Stimulated activated CD8-positive, alpha-beta memory T cell treated with anti-CD3 and anti-CD28 coated beads, Interleukin-4, amount 100 ng/mL, for 4 hours (primary cell): ENCODE measurements at places on chromosomes 5 and 9.

- no peak for DNase-seq
Measured at GRCh38 chr5:111776913-111777781, 20.2 kb upstream of the NREP start.

- no peak for DNase-seq
Measured at GRCh38 chr5:157273131-157273556, 7.2 kb downstream of the CYFIP2 start.

GRCh38 chr9:73347720-73348119 lies 196.1 kb downstream of the ANXA1 start:
- no peak for DNase-seq

DNA sequence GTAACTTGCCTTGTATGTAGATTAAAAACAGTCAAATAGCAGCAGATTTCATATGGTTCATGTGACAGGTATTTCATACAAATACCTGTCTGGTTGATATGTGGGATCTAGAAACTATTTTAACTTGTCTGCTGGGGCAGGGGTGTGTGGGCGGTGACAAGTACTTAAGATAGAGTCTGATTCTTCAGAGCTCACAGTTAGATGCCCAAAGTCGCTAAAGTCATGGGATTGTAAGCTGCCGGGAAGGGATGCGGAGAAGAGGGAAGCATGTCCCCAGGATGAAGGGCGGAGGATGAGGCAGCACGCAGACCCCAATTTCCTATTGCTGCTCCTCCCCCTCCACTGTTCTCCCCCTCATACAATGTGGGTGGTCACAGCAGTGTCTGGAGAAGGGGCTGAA lies 13.3 kb downstream of the ANXA6 start:
- DNase-seq, result no peak

DNA sequence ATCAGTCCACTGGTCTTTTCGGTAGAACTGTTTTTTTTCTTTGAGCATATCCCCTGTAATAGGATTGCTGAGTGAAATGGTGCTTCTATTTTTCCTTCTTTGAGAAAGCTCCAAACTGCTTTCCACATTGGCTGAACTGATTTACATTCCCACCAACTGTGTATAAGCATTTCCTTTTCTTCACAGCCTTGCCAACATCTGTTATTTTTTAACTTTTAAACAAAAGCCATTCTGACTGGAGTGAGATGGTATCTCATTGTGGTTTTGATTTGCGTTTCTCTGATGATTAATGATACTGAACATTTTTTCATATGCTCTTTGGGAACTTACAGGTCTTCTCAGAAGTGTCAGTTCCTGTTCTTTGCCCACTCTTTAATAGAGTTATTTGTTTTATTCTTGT lies 764.7 kb downstream of the MTRR start:
- no peak for DNase-seq

DNA sequence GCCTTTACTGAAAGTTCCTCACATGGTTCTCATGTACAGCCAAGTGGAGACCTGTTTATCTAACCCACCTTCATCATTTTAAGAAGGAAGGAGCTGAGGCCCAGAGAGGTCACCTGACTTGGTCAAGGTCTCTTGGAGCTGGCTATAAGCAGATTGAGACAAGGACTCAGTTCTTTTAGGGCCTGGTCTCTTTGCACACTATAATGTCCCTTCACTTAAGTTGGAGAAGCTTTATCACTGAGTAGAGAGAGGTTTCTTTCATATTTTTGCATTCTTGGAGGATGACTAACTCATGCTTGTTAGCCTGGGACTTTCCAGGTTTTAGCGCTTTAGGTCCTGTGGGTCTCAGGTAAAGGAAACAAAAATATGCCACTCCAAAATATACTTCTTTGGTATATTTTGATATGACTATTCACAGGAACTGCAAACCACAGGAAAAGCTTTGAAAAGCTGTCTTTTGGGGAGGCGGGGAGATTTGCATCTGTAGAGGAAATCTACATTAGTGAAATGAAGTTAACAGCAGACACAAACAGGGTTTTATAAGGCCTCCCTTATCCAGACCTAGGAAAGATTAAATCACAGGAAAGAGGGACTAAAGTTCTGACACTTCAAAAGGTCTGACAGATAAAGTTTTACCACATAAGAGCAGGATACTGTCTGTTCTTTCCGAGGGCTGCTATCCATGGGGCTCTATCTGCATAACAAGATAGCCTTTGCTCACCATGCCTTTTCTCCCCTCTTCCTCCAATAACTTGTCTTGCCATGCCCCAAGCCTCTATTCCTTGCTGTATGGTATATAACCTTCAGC lies 95.8 kb upstream of the ANKRD55 start:
- no peak for DNase-seq

DNA sequence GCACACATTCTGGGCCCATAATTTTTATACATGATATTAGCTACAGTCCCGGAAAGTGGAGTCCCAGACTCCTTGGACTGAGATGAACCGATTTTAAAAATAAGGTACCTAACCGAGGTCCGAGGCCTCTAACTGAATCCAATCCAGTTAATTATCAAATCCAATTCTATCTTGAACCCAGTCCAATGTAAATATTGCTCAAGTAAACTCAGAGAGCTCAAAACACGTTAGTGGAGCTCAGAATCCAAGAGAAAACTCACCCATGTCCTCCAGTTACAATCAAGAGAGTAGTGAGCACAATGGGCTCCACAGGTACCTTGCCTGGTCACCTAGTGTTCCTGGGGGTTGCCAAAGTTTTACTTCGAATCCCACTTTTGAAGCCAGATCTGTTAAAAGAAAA lies 37.9 kb upstream of the DIRAS2 start:
- no peak for DNase-seq

DNA sequence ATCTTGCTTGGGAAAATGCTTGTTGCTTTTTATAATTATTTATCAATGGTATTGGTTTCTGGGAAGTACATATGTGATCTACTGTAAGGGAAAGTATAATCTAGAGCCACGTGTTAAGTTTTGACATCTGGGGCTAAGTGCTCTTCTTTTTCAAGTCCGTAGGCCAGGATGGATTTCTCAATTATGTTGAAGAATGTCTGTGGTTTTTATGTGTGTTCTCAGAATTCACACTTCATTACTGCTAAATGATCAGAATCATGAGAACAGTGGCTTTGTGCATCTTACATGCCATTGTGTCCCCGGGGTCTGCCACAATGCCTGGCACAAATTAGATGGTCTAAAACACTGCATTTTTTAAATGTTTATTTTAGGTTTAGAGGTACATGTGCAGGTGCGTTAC lies 14.5 kb upstream of the AUH start:
- no peak for DNase-seq

DNA sequence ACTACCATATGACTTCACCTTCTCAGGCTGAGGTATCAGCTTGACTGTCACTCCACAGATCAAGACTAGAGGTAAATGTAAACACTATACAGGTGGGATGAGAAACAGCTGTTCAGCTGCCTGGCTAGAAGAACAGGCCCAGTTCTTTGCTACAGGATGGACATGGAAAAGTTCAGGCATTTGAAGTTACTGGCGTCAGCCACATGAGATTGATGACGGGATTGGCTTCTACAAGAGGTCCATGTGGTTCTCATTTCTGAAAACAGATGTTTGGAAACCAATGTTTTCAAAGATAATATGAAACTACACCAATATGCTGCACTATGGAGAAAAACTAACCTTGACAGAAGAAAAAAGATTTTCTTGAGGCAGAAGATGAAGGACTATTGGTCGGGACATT lies 324.1 kb downstream of the CDH10 start:
- DNase-seq, result no peak

DNA sequence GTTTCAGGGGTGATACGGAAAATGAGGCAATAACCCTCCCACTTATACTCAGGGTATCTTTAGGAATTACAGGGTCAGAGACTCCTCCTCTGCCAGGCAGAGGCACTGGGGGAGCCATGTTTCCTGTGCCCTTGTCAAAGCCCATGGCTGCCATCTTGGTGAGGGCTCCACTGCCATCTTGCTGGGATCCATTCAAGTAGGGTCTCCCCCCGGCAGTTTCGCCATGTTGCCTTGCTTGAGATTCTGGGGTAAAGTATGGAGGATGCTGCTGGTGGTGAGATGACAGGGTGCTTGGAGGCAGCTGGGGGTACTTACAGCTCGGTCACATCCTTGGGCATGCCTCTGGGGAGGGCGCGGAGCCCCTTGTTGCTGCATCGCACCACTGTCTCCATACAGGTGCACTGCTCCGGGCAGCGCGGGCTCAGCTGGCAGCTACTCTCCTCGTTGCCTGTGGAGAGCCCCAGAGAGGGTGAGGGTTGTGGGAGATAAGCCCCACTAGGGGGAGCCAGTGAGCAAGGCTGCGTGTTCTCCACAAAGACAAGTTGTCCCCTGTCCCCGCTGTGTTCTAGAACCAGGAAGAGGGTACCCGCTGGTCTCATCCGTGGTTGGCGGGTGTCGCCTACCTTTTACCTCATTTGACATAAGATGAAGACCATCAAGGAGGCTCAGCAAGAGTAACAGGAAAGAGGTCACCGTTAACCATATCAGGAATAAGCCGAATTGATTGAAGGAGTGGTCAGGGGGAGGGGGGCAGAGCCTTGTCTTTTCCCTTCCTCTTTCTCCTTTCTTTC lies 169.0 kb upstream of the PANK3 start:
- no peak for DNase-seq

DNA sequence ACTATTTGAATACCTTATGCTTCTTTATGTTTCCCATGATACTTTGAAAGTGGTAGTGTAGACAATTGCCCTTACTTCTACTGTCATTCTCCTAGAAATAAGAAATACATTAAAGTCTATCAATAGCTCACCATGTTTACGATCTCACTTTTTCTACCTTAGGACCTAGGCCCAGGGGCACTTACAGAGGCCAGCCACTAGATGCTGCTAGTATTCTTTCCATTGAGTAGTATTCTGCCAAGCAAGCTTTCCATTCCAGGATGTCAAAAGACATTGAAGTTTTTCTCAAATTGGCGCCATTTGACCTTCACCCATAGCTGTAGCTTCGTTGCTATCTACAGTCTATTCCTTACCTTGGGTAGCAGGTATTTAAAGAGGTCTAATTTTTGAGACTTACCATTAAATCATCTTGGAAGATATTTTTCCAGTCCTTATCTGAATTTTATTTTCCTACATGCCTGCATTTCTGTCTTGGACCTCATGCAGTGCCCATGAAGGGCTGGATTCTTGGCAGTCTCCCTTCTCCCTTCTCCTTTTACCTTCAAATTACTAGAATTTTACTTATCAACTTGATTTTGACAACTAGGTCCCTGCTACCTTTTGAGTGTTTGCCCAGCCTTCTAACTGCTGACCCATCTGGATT lies 246.0 kb upstream of the NUDT12 start:
- no peak for DNase-seq

GRCh38 chr9:23850242-23850689 lies 24.2 kb upstream of the ELAVL2 start:
- DNase-seq, result no peak

DNA sequence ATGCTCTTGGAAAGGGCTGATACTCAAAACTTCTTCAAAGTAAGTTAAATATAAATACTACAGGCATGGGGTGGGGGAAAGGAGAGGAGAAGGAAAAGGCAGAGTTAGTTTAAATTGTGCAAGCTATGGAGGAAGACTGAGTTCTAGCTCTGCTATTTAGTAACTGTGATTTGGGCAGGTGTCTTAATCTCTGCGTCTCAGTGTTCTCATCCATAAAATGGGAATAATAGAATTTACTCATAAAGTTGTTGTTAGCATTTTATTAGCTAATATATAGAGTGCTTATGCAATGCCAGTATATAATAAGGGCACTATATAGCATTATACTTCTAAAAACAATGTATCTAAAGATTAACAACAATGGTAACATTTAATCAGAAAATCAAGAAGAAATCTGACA lies 12.7 kb upstream of the PURA start:
- DNase-seq, result no peak
